C1 segment of cervical spinal cord (tissue), 14 donors: ENCODE measurements at places on chromosomes 2 and 18.

GRCh38 chr2:212488611-212489010, 50.0 kb downstream of the ERBB4 start:
- DNase-seq: no peak

DNA sequence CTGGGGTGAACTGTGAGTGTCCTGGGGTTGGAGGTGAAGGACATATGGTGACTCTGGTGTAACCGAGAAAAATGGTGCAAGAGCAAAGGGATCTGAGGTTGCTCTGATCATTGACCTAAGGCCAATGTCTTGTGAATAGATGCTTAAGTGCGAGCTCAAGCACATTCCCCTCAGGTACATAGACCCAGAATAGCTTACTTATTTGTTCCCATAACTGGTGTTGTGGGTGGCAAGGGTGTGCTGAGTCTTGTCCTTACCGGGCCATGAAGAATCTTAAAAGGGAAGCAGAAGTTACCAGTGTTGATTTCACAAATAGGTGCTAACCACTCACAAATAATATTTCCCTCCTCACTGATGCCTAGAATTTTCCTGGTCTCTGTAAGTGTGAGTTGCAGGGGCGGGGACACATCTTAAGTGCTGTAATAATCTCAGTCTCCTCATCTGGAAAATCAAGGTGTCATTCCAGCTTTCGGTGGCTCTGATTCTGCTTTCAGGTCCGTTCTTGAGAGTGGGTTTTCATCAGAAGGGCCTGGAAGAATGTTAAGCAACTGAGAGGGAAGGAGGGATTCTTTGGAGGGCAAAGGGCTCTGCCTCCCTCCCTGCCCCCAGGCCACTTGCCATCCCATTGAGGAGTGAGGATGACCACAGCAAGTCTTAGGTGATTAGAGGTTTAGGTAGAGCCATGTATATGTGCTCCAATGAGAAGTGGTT, 54.9 kb downstream of the LIPG start:
- no peak for DNase-seq

DNA sequence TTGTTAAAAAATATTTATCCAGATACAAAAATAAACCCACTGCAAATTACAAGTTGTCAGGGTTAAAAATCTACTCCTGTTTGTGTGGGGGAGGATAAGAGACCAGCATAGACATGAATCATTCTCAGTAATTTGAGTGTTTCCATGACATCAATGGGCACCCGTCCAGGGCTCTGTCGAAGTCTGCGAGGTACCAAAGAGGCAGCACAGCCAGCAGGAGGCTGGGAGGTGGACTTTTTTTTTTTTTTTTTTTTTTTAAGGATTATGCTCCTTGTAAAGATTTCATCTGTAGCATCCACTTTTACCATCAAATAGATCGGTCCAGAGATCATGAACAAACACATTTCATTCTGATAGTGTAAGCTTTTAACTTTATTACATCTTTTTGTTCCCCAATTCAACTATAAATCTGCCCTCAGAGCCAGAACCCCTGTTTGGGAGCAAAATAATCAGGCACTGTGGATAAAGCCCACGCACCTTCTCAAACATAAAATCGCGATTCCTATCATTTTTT, 182.0 kb downstream of the TCF4 start:
- DNase-seq: peak; percentile 35

DNA sequence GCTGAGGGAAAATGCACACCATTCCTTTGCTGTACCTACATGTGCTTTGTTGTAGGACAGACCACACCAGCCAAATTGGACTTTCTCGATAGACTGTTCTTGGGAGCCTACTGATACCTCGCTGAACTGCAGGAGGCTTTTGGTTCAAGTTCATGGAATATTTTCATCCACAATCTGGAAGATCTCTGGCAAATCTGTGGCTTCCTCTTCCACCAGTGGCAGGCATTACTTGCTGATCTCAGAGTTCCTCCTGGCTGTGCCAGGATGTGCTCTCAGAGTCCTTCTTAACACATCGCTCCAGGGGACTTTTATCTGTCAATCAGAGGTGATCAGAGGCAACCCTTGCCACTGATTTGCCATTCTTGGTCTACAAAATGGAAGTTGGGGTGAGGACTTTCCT, 87.7 kb downstream of the PTGR3 start:
- DNase-seq: no peak

- no peak for DNase-seq
Measured at GRCh38 chr2:118134650-118135049, 46.4 kb downstream of the INSIG2 start.

- DNase-seq: no peak
Measured at GRCh38 chr18:63169853-63170252, 149.7 kb downstream of the BCL2 start.

DNA sequence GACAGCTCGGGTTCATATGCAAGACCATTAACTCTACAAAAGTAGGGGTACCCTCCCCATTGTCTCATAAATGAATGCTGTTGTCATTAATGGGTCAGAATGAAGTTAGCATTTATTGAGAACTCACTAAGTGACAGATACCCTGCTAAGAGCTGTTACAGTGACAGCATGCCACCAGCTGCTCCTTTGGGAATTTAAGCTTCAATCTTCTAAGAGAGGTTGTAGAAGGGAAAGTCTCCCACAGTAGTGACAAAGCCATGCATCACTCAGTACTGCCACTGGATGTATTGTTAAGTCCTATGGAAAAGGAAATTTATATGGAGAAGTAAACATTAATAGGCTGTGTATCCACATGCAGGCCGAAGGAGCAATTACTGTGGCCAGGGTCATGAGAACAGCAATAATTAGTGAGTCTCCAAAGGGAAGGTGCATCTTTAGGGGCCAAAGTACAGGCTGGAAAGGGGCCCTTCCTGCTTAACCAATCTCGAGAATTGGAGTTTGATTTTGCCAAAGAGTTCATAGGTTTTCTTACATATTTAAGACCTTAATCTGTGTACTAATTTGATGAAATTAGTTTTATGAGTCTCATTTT, 64.5 kb upstream of the FAM124B start:
- DNase-seq: no peak

GRCh38 chr18:74524097-74524496, 10.2 kb upstream of the CNDP1 start:
- peak; percentile 30 for DNase-seq

DNA sequence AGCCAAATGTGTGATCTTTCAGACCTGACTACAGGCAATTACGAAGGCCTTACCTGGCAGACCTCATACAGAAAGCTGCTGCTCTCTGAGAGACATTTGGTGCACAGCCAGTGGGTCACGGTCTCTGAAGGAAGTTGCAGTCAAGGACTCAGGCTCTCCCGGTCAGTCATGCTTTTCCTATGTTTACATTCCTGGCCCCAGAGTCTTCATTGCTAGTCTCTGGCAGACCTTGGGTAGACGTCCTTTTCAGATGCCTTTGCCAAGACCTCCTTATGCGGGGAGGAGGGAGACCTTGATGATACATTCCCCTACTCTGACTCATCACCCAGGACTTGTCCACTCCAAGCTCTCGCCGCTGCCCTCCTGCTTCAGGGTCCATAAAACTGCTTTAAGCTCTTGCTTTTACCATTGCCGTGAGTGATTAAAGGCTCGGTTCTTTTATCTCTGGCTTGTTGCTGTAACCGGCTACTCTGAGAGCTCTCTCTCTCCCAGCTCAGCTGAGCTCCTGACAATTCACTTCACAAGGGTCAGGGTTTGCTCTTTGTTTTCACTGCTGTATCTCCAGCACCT, 62.0 kb upstream of the SLC35F5 start:
- no peak for DNase-seq

DNA sequence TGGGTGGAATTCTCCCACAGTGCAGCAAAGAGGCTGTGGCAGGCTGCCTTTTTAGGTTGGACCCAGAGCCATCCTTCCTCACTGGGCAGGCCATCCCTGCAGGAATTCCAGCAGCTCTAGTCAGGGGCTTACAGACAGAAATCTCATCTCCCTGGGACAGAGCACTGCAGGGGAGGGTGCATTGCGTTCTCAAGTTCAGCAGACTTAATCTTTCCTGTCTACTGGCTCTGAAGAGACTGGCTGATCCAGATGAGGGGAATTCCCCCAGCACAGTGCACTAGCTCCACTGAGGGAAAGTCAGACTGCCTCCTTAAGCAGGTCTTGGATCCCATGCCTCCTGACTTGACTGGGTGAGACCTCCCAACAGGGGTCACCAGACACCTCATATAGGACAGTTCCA, 899.7 kb upstream of the VRK2 start:
- no peak for DNase-seq

DNA sequence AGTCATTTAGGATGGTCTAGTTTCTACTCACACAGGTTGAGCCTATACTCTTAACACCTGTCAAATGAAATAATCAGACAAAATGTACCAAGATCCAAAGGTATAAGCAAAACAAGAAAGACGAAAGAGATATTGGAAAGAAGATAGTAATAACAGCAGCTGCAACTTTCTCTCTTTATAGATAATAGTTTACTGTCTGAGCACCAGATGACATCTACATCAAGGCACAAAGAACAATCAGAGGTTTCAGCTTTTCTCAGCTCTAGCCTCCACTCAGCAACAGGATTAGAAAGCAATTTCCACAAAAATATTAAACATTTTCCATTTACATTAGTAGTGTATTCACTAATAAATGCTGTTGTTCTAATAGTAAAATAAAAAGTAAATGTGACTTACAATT, 66.3 kb downstream of the RTTN start:
- DNase-seq: no peak

- no peak for DNase-seq
Measured at GRCh38 chr2:239129147-239129920, 271.5 kb downstream of the HDAC4 start.

GRCh38 chr2:17981936-17982335, 103.5 kb downstream of the KCNS3 start:
- DNase-seq: no peak

DNA sequence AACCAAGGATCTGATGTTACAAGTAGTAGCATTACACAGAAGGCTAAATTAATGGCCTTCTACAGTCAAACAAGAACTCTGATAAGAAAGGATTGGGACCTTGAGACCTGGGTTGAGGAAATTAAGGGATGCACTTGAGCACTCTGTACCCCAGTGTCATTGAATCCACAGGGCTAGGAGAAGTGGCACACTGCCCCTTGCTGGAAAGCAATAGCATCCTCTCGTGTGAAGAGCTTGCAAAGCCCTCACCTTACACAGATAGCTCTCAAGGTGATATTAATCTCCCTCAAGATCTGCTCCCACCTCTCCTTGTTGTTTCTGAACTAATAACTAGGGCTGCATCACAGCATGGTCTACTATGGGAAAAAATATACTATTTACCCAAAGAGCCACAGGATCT, 26.5 kb upstream of the CHST9 start:
- no peak for DNase-seq

GRCh38 chr2:227534714-227535113, 62.8 kb downstream of the AGFG1 start:
- DNase-seq: no peak
